ENCODE measurements at places on chromosomes 1 and 21.

GRCh38 chr1:219402925-219403324 is 210.0 kb downstream of the ZC3H11B start:
- DNase-seq, result no peak

DNA sequence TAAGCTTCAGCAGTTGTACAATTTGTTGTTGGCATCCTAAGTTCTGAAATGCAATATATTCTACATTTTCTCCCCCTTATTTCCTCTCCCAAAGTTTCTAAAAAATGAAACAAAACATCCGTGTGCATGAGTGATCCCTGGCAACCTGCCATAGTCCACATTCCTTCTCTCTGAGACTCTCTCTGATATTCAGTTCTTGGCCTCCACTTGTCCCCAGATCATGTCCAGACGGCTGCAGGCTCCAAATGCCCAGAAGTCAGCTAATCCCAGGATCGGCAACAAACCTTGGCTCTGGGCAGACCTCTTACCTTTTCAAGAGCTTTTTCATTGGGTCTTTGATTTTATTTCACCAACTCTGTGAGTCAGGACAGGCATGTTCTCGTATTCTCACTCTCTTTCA is 187.8 kb downstream of the ETS2 start:
- no peak for DNase-seq

DNA sequence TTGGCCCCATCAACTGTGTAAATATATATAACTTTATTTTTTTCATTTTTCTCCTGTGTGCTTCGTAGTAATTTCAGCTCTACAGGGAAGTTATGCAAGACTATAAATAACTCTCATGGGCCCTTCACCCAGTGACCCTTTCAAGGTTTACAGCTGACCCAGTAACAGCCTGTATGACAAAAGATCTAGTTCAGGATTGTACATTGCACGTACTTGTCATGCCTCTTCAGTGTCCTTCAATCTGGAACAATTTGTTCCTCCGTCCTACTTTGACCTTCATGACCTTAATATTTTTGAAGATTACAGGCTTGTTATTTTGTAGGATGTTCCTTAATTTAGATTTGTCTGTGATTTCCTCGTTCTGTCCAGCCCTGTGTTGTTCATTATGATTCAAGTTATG is 40.5 kb downstream of the BRINP2 start:
- no peak for DNase-seq

- no peak for DNase-seq
These were observed 8.0 kb downstream of the SYT6 start for GRCh38 chr1:114145504-114146151.

DNA sequence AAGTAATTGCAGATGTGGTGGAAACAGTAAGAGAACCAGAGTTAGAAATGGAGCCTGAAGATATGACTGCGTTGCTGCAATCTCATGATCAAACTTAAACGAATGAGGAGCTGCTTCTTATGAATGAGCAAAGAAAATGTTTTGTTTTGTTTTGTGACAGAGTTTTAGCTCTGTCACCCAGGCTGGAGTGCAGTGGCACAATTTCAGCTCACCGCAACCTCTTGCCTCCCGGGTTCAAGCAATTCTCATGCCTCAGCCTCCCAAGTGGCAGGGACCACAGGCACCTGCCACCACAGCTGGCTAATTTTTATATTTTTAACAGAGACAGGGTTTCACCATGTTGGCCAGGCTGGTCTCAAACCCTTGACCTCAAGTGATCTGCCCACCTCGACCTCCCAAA is 53.3 kb upstream of the NFASC start:
- DNase-seq, result no peak

DNA sequence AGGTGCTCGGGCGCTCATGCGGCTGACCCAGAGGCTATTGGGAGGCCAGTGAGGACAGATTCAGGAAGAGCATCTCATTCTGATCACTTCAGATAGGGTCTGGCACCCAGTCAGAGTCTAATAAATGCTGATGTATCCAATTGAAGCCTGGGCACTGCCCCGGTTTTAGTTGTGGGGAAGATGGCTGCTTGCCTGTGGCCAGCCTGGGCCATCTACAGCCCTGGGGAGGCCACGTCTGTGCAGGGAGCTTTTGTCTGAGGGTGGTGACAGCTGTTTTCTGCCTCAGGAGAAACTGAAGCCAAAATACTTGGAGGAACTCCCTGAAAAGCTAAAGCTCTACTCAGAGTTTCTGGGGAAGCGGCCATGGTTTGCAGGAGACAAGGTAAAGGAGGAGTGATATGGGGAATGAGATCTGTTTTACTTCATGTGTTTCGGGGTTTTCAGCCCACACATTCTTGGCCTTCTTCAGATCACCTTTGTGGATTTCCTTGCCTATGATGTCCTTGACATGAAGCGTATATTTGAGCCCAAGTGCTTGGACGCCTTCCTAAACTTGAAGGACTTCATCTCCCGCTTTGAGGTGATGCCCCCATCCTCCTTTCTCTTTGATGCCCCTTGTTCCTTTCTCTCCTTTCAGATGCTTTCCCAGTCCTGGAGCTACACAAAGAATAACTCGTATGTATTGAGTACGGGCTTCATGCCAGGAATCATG is 2.8 kb downstream of the GSTM5 start:
- no peak for DNase-seq

GRCh38 chr1:182485861-182486260 is 35.9 kb downstream of the RGSL1 start:
- DNase-seq, result no peak

- DNase-seq, result no peak
These were observed 878.3 kb upstream of the CXADR start for GRCh38 chr21:16634515-16634914.

DNA sequence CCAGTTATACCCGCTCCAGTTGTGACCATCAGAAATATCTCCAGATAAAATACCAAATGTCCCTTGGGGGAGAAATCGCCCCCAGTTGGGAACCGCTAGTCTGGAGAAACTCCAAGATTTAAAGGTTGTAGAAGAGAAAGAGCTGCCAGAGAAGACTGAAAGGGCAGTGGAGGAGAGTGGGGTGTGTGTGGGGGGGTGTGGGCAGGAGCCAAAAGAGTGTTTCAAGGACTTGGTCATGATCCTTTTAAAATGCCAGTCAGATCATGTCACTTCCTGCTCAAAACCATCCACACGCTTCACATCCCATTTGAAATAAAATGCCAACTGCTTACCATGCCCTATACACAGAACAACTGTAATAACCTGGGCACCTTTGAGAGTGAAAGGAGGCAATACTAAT is 3.4 kb upstream of the HEYL start:
- no peak for DNase-seq

- no peak for DNase-seq
These were observed 18.2 kb downstream of the COQ8A start for GRCh38 chr1:226958300-226958699.

GRCh38 chr1:97158691-97159096 is 437.1 kb downstream of the PTBP2 start:
- DNase-seq, result no peak

DNA sequence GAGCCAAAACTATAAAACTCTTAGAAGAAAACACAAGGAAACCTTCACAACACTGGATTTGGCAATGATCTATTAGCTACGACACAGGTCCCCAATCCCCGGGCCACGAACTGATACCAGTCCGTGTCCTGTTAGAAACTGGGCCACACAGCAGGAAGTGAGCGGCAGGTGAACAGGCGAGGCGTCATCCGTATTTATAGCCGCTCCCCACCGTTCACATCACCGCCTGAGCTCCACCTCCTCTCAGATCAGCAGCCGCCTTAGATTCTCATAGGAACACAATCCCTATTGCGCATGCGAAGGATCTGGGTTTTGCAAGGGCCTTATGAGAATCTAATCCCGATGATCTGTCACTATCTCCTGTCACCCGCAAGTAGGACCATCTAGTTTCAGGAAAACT is 11.9 kb downstream of the TFB2M start:
- DNase-seq, result no peak

DNA sequence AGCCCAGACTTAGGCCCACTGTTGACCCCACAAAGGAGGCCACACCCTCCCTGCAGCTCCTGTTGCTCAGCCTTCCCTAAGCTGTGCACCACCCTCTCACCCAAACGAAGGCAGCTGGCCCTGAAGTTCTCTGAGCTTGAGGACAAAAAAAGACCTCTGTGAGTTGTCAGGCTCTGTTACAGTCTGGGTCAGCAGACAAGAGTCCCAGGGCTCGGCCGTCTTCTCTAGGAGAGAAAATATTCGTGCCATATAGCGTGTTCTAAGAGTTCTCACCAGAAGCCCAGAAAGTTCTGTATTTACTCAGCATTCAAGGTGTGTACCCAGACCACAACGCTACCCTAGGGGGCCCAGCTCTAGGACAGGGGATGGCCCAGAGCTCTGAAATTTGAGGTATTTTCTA is 25.5 kb upstream of the LYST start:
- no peak for DNase-seq

- no peak for DNase-seq
These were observed 51.8 kb upstream of the CASZ1 start for GRCh38 chr1:10848109-10848684.

Measured in stimulated activated CD4-positive, alpha-beta T cell treated with anti-CD3 and anti-CD28 coated beads, TNF-alpha, amount 100 ng/mL, for 4 hours (primary cell).